ENCODE measurements at places on chromosomes 3 and 15. TPM values are rescaled to one million over a fixed set of nuclear protein-coding genes. Genes with fewer than 3 reads are reported as not detected.
A peak's percentile ranks its signal among the peaks of the same experiment; 100 is the strongest.

DNA sequence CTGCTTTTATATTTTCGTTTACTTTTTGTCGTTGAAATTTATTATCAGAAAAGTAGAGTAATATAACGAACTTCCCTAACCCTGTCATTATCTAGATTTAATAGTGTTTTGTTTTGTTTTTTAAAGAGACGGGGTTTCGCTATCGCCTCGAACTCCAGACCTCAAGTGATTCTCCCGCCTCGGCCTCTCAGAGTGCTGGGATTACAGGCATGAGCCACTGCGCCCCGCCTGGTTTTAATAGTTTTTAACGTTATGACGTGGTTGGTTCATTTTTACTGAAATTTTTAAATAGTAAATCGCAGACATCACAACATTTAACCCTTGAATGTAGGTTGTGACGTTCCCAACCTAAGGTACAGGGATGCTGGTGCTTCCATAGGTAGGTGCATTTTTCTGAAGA lies 1.0 kb downstream of the NGRN start:
- peak; percentile 23 for DNase-seq

DNA sequence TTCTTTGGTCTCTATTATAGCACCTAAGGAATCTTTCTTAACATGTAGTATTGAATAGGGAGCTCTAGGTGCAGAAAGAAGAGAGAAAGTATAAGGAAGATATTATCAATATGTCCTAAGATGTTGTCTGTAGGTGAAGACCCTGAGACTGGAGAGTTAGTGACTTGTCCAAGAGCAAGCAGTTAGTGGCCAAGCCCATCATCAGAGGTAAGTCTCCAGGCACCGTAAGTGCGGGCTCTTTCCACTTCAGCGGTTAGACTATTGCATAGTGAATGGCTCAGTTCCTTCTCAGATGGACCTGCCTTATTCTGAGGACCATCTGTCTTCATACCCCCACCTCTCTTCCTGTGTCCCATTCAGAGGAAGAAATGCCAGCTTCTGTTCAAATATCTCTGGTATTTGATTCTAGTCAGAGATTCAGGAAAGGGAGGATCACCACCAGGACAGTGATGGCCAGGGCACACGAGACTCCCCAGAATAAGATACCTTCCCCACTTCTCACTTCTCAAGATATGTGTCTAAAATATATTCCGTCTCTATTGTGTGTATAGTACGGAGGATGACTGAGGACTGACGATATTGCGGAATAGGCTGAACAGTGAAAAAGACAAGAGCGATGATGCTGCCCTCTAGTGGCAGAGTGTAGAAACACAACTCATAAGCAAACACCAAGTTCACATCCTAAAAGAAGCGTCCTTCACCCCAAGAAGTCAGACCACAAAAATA lies 19.1 kb upstream of the ADGRG7 start:
- peak; percentile 88 for DNase-seq

GRCh38 chr3:78003090-78003489 lies 963.2 kb downstream of the ROBO2 start:
- DNase-seq, result no peak

- DNase-seq, result peak; percentile 48
Observed at GRCh38 chr3:53794597-53794996, 51.6 kb downstream of the CHDH start.

DNA sequence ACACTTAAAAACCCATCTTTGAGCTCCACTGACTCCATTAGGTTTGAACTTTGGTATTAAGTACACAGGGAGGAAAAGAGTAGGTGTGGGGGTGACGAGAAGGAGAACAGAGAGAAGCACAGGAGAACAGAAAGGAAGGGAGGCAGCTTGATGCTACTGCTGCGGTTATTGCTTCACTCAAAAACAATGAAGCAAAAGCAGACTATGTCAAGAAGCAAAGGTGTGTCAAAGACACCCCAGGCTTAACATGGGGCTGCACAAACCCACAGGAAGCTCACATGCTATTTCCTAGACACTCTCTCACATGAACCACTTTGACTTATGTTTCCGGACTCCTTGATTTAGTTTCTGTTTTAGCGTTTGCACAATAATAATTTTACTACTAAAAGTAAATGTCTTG lies 961.0 kb upstream of the CFAP20DC start:
- no peak for DNase-seq

DNA sequence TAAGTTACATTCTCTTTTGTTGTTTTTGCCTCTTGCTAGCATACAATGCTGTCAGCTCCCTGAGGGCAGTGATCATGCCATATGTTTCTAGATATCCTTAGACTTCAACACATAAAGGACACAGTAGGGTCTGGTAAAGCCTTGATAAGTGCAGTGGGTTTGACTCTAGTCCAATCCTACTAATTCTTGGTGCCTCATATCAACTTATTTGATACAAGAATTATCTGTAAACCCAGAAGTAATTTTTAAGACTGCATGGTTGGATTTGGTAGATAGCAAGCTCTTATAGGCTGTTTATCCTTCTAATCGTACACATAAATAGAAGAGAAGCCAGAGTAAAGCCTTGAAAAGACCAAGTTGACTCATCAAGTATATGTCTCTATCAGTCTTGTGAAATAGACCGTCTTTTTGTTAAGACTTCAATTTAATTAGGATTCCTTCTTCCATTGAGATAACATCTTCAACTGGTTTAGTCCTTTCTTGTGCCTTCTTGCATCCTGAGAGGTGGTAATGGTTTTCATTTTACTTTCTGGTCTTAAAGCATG lies 265.6 kb upstream of the CDIN1 start:
- peak; percentile 76 for DNase-seq

DNA sequence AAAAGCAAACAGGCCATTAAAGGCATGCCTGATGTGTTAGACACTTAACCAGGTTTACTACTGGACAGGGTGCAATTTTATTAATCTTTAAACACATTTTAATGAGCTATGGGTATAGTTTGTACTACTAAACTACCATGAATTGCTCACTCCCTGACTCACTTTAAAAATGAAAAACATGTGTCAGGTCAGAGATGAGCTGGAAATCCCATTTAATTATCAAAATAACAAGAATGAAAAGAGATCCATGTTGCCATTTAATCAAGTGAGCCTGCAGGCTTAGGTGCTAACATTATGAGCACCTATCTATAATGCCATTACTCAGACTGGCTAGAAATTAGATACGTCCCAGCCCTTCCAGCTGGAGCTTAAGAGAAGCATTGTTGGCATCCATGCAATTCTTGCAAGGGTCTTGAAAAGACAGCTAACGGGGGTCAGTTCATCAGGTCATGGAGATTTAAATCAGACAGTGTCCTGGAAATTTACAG lies 224.4 kb downstream of the THRB start:
- DNase-seq, result no peak

DNA sequence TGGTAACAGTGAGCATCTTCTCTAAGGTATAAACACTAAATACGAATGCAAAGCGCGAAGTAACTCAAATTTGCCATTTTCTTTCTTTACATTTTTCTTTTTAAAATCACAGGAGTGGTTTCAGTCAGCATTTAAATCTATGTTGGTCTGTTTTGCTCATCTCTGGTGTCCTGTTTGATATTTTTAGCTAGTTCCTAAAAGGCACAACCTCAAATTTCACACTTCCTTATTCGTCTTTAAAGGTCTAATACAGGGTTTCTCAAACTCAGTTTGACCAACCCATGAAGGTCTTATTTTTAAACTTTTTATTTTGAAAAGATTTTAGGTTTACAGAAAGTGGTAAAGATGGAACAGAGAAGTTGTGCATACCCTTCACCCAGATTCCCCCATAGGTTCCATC lies 201.1 kb downstream of the MAGI1 start:
- DNase-seq, result no peak

- DNase-seq, result peak; percentile 11
Observed at GRCh38 chr3:124492824-124493223, 237.4 kb upstream of the UMPS start.

- DNase-seq, result no peak
Observed at GRCh38 chr3:61608711-61609110, 47.3 kb downstream of the PTPRG start.

- no peak for DNase-seq
Observed at GRCh38 chr15:72797834-72798233, 14.3 kb upstream of the ADPGK start.

GRCh38 chr15:65332391-65333147 lies 28.1 kb downstream of the RNU5B-1 start:
- no peak for DNase-seq

DNA sequence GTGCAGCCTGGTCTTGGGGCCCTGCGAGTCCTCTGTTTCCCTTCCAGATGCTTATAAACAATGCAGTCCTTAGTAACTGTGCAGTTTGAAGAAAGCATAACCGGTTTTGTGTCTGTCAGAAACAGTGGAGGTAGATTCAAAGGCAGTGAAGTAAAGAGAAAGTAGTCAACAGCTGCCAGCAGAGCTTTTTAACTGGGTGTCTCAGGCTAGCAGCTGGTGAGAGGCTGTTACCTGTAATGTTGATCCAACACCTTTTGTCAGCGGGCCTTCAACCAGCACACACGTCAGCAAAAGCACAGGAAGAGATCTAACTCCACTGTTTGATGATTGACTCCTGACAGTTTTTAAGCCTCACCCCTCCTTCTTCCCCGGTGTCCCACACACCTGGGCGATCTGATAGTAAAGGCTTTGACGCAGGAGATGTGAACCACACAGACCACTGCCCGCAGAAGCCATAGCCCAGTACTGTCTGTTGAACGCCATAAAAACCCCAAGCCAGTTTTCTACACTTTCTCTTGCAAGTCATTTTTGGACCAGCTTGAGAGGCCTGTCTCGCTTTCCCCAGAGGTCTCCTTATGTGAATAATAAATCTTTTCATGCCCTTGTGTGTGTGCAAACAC lies 178.0 kb downstream of the FMN1 start:
- DNase-seq, result no peak

GRCh38 chr15:89406940-89407607 lies 72.5 kb upstream of the POLG start:
- no peak for DNase-seq

GRCh38 chr15:60551147-60551780 lies 72.3 kb upstream of the ICE2 start:
- DNase-seq, result no peak

DNA sequence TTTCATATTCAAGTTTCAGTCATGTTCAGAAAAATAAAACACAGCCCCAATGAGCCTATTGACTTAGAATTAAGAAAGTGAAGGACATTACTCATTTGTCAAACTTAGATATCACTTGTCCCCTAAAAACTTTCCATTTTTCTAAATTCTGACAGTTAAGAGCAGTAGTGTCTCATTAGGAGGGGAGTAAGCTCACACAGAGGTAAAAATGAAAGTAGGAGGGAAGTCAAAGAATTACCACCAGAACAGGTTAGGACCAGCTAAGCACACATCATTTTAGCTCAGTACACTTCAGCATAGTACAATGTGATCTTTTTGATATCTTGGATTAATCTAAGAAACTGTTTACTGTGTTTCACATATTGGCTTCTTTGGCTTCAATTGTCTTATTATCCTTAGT lies 64.3 kb downstream of the OSTN start:
- no peak for DNase-seq

The FBXL2 gene
- total RNA-seq, result 13.5 TPM

The MAPKBP1 gene
- total RNA-seq, result 22.4 TPM

The NEIL1 gene
- total RNA-seq, result 9.4 TPM

The COL6A5 gene
- total RNA-seq, result 3.6 TPM

The SCN11A gene
- total RNA-seq, result 2.2 TPM

The PRSS50 gene
- not detected for total RNA-seq

The CCDC54 gene
- 1.4 TPM for total RNA-seq

The DNAH12 gene
- 0.48 TPM for total RNA-seq

All from umbilical cord (tissue), 2 donors.